ENCODE measurements at places on chromosomes 2 and 18.

DNA sequence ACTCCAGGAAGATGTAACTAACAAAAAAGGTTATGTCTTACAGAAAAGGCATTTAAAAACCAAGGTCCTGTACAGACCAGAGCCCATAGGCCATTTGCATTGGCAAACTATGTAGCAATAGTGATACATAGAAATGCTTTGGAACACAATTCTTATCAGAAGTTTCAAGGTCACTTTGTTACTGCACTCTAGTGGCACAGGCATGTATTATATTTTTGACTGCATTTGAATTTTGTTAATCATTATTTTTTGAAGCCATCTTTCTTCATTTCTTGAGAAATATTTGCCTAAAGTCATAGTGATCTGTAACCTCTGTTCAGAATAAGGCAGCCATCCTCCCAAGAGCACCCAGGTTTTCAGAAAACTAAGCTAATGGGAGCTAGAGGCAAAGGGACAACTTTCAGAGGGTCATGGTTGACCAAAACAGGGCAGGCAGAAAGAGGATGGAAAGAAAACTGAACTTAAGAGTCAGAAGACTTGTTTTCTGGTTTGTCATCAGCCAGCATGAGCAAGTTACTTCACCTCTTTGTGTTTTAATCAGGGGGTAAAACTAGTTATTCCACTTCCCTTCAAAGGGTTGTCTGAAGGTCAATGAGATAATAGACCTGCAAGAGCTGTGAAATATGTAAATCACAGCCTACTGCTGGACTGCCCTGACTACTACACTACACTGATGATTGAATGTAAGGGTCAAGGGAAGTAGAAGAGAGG is 41.5 kb downstream of the SLC38A11 start:
- no peak for DNase-seq

DNA sequence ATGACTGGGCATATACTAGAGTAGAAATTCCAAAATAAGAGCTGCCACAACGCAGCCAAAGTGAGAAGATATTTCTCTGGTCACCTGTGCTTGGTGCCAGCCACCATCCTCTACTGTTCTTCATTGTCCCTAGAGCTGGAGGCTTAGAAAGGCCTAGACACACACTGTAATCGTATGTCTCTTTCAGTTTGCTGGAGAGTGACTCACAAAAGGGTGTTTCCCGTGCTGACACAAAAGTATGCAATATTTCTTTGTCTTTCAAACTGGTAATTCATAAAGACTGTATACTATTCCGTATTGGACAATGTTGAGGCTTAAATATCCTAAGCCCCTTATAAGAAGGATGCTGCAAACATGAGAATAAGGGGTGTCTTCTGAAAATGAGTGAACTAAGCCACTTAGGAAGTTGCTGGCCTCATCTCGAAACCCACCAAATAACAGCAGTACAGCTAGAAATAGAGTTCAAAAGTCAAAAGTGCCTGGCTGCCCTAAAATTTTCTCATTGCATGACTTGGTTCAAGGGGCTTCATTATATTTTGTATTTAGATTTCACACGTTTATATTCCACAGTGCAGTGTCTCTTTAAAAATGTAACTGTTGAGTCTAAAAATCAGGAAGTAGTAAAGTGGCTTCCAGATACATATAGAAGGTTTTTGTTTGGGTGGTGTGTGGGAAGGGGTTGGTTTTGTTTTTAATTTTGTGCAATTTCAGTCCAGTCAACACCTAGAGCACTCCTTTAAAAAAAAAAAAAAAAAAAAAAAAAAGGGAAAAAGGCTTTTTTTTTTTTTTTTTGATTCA is 601.1 kb downstream of the ARHGAP15 start:
- no peak for DNase-seq

- DNase-seq: no peak
Measured at GRCh38 chr2:233090879-233091278, 30.7 kb downstream of the INPP5D start.

- no peak for DNase-seq
Measured at GRCh38 chr2:16330571-16330970, 335.1 kb downstream of the CYRIA start.

DNA sequence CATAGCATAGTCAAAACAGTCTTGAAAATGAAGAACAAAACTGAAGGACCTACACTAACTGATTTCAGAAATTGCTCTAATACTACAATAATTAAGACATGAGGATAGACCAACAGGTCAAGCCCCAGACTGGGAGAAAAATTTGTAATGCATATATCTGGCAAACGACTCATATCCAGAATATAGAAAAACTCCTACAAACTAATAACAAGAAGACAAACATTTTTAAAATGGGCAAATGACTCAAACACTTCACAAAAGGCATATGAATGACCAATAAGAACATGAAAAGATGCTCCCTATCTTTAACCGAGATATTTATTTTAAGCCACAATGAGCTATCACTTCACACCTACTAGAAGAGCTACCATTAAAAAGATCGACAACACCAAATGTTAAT is 14.2 kb downstream of the TGFBRAP1 start:
- DNase-seq: no peak

GRCh38 chr2:85385746-85386145 is 24.4 kb downstream of the CAPG start:
- no peak for DNase-seq

All from HEK293T (cell line).